ENCODE measurements at places on chromosomes 1 and 21.

DNA sequence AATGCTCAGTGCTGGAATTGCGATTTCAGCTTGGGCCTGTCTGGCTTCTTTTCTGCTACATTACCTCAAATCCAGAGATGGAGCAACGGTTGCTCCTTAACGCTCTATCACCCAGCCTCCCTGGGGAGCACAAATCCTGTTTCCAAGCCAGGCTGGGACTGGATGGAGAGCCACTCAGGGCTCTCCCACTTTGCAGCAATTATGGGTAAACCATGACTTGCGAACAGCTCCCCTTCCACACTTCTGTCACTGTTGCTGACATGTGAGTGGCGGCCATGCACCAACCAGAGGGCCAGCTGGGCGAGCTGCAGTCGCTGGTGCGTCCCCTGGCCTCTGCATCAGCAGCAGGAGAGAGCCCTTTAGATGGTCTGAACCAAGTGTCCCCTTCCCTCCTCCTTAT, 65.1 kb upstream of the RAB4A start:
- DNase-seq = no peak

GRCh38 chr1:111487133-111487532, 13.3 kb downstream of the C1orf162 start:
- no peak for DNase-seq

- DNase-seq = no peak
Measured at GRCh38 chr1:46278807-46279206, 24.6 kb downstream of the LRRC41 start.

- DNase-seq = no peak
Measured at GRCh38 chr1:199205740-199206441, 567.1 kb downstream of the PTPRC start.

GRCh38 chr1:67679691-67680090, 5.3 kb upstream of the GADD45A start:
- DNase-seq = no peak
